ENCODE measurements at places on chromosomes 4 and X. TPM values are rescaled to one million over a fixed set of nuclear protein-coding genes. Genes with fewer than 3 reads are reported as not detected.
A peak's percentile ranks its signal among the peaks of the same experiment; 100 is the strongest.

DNA sequence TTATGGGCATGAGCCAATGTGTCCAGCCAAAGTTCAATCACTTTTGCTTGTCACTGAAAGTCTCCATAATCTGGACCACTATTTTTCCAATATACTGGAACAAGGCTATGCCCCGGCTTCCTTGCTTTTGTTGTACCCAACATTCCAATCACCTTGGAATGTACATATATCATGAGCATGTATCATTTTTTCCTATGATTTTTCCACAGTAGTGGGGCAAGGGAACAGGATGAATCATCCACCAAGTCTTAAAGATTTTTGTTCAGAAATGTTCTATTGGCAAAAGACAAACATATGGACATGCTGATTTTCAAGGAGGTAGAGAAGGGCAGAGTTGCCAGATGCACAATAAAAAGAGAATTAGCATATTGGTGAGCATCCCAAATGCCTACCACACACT, 548.1 kb upstream of the INTU start:
- no peaks in the 10 kb centered on the region for H3K36me3 ChIP-seq
- no peak overlapping the region for H3K27ac ChIP-seq
- H3K4me1 ChIP-seq: no peaks in the 10 kb centered on the region
- H3K27me3 ChIP-seq: no peaks in the 10 kb centered on the region

SPOCK3 gene
- total RNA-seq: not detected

GRCh38 chr4:98744372-98745150, 86.2 kb upstream of the TSPAN5 start:
- no peaks in the 10 kb centered on the region for H3K27me3 ChIP-seq
- H3K4me1 ChIP-seq: no peaks in the 10 kb centered on the region
- no peaks in the 10 kb centered on the region for H3K36me3 ChIP-seq
- no peak overlapping the region for H3K4me3 ChIP-seq

DNA sequence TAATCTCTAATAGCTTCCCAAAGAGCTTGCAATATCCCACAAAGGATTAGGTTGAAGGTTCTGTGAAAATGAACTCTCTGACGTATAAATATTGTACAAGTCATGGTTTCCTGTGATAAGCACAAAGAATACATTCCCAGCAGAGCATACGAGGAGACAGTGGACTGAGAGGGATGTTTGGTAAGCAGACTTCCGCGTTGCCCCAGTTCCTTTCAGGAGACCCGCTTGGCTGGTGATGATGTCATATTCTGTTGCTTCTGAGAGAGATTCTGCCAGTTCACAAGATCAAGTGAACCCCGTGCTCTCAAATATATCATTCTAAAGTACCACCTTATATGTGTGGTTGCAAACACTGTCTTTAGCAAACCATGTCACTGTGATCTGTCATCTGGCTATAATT, 323.9 kb upstream of the CASK start:
- no peaks in the 10 kb centered on the region for H3K27me3 ChIP-seq
- no peak overlapping the region for H3K27ac ChIP-seq
- no peaks in the 10 kb centered on the region for H3K36me3 ChIP-seq
- no peak for DNase-seq
- H3K4me1 ChIP-seq: no peaks in the 10 kb centered on the region
- no peak overlapping the region for H3K4me3 ChIP-seq

GRCh38 chrX:10875995-10876394, 235.1 kb upstream of the HCCS start:
- no peak overlapping the region for H3K27ac ChIP-seq
- H3K4me3 ChIP-seq: no peak overlapping the region
- no peak for DNase-seq

DNA sequence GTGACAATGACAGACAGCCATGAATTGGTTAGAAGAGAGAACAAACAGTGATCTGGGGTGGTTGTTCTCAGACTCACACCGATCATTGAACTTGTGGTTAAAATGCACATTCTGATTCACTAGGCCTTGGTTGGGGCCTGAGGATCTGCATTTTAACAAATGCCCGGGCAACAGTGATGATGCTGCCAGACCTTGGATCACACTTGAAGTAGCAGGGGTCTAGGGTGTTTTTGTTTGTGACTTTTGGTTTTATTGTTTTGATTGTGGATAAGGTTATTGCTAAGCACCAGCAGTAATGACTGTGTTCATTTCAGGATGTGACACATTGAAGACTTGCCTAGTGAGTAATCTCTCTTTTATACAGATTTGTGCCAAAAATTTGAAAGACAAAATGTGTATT, 36.5 kb downstream of the TXLNG start:
- no peaks in the 10 kb centered on the region for H3K4me1 ChIP-seq
- no peaks in the 10 kb centered on the region for H3K36me3 ChIP-seq
- H3K27ac ChIP-seq: no peak overlapping the region
- DNase-seq: no peak
- H3K4me3 ChIP-seq: no peak overlapping the region

- DNase-seq: no peak
- H3K4me1 ChIP-seq: no peaks in the 10 kb centered on the region
- no peak overlapping the region for H3K27ac ChIP-seq
- H3K4me3 ChIP-seq: no peak overlapping the region
- H3K27me3 ChIP-seq: no peaks in the 10 kb centered on the region
These were observed 1124.0 kb upstream of the TENM3 start for GRCh38 chr4:181119186-181119585.

WAS gene
- 84.0 TPM for total RNA-seq

- H3K4me1 ChIP-seq: no peaks in the 10 kb centered on the region
- no peak overlapping the region for H3K27ac ChIP-seq
- no peak overlapping the region for H3K4me3 ChIP-seq
- no peaks in the 10 kb centered on the region for H3K36me3 ChIP-seq
These were observed 47.1 kb upstream of the CCSER1 start for GRCh38 chr4:90080116-90080515.

FHDC1 gene
- 0.04 TPM for total RNA-seq

HSD17B13 gene
- total RNA-seq: not detected

DNA sequence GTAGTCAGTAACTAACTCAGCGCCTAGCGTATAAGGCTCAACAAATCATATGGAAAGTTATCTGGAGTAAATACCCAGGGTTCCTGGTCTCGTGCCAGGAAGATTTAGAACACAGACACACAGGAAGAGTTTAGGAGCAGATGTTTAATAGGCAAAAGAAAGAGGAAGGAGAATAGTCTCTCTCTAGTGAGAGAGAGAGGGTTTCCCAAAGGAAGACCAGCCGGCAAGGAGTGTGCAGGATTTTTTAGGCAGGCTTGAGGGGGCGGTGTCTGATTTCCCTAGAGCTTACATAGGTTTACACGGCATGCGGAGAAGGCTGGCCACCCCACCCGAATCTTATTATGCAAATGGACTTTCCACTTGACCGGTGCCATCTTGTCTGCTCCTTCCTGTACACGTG, 284.0 kb upstream of the FRG1 start:
- H3K36me3 ChIP-seq: no peaks in the 10 kb centered on the region
- no peaks in the 10 kb centered on the region for H3K4me1 ChIP-seq
- no peak overlapping the region for H3K4me3 ChIP-seq
- H3K27me3 ChIP-seq: no peaks in the 10 kb centered on the region
- no peak for DNase-seq

DNA sequence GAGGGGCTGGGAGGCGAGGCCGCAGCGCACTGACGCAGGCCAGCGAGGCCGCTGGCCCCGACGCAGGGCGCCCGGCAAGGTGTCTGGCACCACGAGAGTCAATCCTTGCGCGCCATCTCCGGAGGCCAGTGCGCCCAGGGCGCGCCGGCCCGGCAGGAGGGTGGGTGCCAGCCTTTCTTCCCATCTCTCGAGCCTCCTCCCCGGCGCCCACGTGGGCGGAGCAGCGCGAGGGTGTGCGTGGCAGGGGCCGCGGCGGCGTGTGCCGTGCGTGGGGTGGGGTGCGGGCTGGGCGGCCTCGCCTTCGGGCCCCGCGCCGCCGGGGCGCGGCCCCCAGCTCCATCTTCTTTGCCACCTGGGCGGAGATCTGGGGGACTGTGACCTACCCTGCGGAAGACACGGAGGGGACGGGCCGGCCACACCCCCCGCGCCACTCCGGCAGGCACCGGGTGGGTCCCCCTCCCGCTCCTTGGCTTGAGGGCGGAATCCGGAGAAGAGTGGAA, 877 bp downstream of the JAKMIP1 start:
- peak overlapping the region; percentile 58 for H3K4me3 ChIP-seq
- H3K4me1 ChIP-seq: peaks cover 28% of the 10 kb centered on the region
- H3K36me3 ChIP-seq: no peaks in the 10 kb centered on the region
- no peaks in the 10 kb centered on the region for H3K27me3 ChIP-seq

DNA sequence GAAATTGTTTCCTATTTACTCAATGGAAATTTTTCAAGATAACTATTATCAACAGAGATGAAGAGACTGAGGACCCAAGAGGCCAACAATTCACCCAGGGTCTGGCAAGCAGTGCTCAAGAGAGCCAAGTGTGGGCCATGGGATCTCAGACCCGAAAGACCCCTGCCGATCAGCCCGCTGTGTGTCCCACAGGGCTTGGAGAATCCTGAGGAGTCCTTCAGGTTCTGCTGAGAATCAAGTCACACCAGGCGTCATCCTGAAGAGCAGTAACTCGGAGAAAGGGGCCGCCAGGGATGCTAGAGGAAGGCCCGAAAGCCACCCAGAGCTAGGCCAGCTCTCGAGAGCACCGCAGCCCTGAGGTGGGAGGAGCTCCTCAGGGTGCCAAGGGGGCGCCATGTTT, 48.7 kb downstream of the FGFRL1 start:
- no peak overlapping the region for H3K27ac ChIP-seq
- DNase-seq: no peak
- no peak overlapping the region for H3K4me3 ChIP-seq
- H3K4me1 ChIP-seq: peaks cover 14% of the 10 kb centered on the region

GRCh38 chrX:11792461-11793421, 34.7 kb downstream of the MSL3 start:
- H3K27ac ChIP-seq: no peak overlapping the region
- DNase-seq: peak; percentile 28
- H3K4me3 ChIP-seq: no peak overlapping the region
- peaks cover 21% of the 10 kb centered on the region for H3K4me1 ChIP-seq

DHRSX gene
- total RNA-seq: 25.3 TPM

DNA sequence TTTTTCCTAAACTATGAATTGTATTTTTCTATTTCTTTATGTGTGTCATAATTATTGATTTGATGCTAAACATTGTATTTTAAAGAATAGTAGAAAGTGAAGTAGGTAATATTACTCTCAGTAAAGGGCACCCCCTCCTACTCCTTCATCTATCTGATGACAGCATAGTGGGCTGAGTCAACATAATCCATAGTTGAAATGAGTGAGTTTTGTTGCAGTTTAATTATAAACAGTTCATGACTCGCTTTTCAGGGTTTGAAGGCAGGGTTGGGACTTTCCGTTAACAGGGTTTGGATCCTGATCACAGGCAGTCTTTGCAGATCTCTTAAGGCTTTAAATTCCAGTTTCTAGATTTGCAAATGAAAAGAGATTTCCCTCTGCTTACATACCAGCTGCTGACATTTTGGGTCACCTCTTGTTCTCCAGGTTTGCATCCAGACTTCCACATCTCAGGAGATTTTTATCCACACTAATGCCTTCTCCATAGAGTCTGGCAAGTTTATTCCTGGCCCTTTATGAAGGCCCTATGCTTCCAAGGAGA, 54.0 kb upstream of the TACR3 start:
- H3K36me3 ChIP-seq: no peaks in the 10 kb centered on the region
- H3K27me3 ChIP-seq: no peaks in the 10 kb centered on the region
- no peak overlapping the region for H3K27ac ChIP-seq
- no peak overlapping the region for H3K4me3 ChIP-seq

DNA sequence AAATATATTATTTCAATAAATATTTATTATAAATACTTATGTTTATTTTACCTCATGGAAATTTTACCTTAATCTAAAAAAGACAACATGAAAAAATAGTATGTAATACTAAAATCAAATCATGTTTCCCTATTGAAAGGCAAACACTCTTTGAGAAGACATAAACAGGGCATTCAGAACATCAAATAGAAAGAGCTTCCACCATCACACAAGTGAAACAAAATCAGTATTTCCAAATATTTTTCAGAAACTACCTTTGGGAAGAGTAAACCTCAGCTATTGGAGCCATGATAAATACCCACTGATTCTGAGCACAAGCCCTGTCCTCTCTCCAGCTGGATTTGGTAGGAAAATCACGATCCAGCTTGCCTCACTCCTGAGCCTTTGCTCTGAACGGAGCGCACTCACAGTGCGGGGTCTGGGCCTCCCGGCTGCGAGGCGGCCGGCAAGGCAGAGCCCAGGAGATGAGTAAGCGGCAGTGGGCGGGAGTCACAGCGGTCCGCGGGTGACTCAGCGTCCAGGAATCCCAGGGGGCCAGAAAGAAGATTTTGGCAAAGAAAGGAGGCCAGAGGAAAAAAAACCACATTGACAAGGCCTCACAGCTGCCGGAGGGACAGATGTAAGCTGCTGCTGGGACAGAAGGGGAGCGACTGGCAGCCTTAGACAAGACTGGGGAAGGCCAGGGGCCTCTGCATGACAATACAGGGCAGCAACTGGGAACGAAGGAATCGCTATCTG, 14.7 kb upstream of the ANXA5 start:
- no peak overlapping the region for H3K27ac ChIP-seq
- no peaks in the 10 kb centered on the region for H3K36me3 ChIP-seq
- no peaks in the 10 kb centered on the region for H3K27me3 ChIP-seq
- H3K4me3 ChIP-seq: no peak overlapping the region
- peaks cover 6% of the 10 kb centered on the region for H3K4me1 ChIP-seq

- no peaks in the 10 kb centered on the region for H3K36me3 ChIP-seq
- DNase-seq: no peak
- no peaks in the 10 kb centered on the region for H3K27me3 ChIP-seq
- no peak overlapping the region for H3K4me3 ChIP-seq
- peaks cover 2% of the 10 kb centered on the region for H3K4me1 ChIP-seq
These were observed 98.7 kb downstream of the CFAP299 start for GRCh38 chr4:80434238-80434637.

- H3K27me3 ChIP-seq: no peaks in the 10 kb centered on the region
- no peaks in the 10 kb centered on the region for H3K36me3 ChIP-seq
- H3K4me3 ChIP-seq: no peak overlapping the region
- H3K27ac ChIP-seq: no peak overlapping the region
- DNase-seq: no peak
These were observed 49.7 kb downstream of the SAT1 start for GRCh38 chrX:23832721-23833120.

GRCh38 chr4:89353514-89353913, 45.9 kb upstream of the GPRIN3 start:
- H3K36me3 ChIP-seq: no peaks in the 10 kb centered on the region
- DNase-seq: no peak
- H3K4me3 ChIP-seq: peak overlapping the region; percentile 26
- H3K4me1 ChIP-seq: no peaks in the 10 kb centered on the region
- no peak overlapping the region for H3K27ac ChIP-seq
- no peaks in the 10 kb centered on the region for H3K27me3 ChIP-seq

ADH1C gene
- total RNA-seq: not detected

CPLX1 gene
- total RNA-seq: 0.16 TPM

DNA sequence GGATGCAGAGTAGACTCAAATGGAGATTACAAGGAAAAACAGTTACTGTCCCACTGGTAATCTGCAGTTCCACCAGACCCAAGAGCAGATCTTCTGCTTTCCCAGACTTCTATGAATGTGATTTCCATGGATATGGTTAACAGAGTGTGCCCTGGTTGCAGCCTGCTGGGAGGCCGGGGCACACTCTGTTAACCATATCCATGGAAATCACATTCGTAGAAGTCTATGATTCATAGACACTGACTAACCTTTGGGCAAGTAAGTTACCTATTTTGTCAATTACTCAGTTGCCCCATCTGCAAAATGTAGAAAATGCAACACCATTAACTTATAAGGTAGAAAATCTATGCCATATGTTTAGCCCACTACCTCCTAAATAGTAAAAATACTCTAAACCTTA, 443.1 kb upstream of the PITX2 start:
- H3K27ac ChIP-seq: no peak overlapping the region
- no peak overlapping the region for H3K4me3 ChIP-seq
- H3K4me1 ChIP-seq: no peaks in the 10 kb centered on the region
- H3K36me3 ChIP-seq: no peaks in the 10 kb centered on the region
- no peak for DNase-seq

- no peaks in the 10 kb centered on the region for H3K27me3 ChIP-seq
- no peaks in the 10 kb centered on the region for H3K36me3 ChIP-seq
- peak; percentile 49 for DNase-seq
- H3K4me1 ChIP-seq: peaks cover 18% of the 10 kb centered on the region
- H3K4me3 ChIP-seq: peak overlapping the region; percentile 65
- H3K27ac ChIP-seq: no peak overlapping the region
These were observed 19.3 kb upstream of the CSF2RA start for GRCh38 chrX:1249101-1249887.

Data from CD8-positive, alpha-beta memory T cell (primary cell).